Naive thymus-derived CD8-positive, alpha-beta T cell (primary cell): ENCODE measurements at places on chromosomes 2 and 18. TPM values are rescaled to one million over a fixed set of nuclear protein-coding genes. Genes with fewer than 3 reads are reported as not detected.

GRCh38 chr2:139631966-139632365, 851.8 kb upstream of the NXPH2 start:
- H3K36me3 ChIP-seq: no peaks in the 10 kb centered on the region
- H3K4me1 ChIP-seq: no peaks in the 10 kb centered on the region
- H3K4me3 ChIP-seq: no peak overlapping the region
- H3K27ac ChIP-seq: no peak overlapping the region

The TUBA3D gene
- polyA plus RNA-seq: not detected

- no peak overlapping the region for H3K4me3 ChIP-seq
- no peaks in the 10 kb centered on the region for H3K4me1 ChIP-seq
- no peak overlapping the region for H3K27ac ChIP-seq
- H3K27me3 ChIP-seq: no peaks in the 10 kb centered on the region
- DNase-seq: no peak
These were observed 93.5 kb downstream of the NAB1 start for GRCh38 chr2:190742431-190742830.

GRCh38 chr2:73008766-73009135, 62.8 kb downstream of the SFXN5 start:
- H3K4me3 ChIP-seq: no peak overlapping the region
- H3K4me1 ChIP-seq: no peaks in the 10 kb centered on the region
- DNase-seq: no peak
- no peak overlapping the region for H3K27ac ChIP-seq
- peaks cover 21% of the 10 kb centered on the region for H3K36me3 ChIP-seq

DNA sequence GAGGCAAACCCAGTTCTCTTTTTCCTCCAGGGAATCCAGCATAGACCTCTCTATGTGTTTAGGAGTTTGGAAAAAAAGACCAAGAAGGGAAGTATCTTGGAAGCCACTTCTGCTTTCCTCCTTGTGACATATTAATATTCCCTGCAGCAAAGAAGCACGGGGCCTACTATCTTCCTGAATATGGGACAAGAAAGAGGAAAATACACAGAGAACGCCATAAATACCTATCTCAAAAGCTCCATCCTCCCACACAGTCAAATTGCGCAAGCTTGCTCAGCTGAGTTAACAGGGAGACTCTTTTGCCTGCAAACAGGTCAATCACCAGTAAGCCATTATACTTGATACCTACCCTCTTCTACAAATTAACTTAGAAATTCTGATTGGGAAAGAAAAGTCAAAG, 16.7 kb upstream of the RAPH1 start:
- H3K27ac ChIP-seq: no peak overlapping the region
- no peaks in the 10 kb centered on the region for H3K36me3 ChIP-seq
- H3K4me3 ChIP-seq: no peak overlapping the region
- DNase-seq: no peak
- H3K27me3 ChIP-seq: no peaks in the 10 kb centered on the region

- no peak for DNase-seq
- H3K27ac ChIP-seq: no peak overlapping the region
- peaks cover 12% of the 10 kb centered on the region for H3K36me3 ChIP-seq
- H3K4me1 ChIP-seq: no peaks in the 10 kb centered on the region
- H3K27me3 ChIP-seq: no peaks in the 10 kb centered on the region
- H3K4me3 ChIP-seq: no peak overlapping the region
These were observed 502.1 kb downstream of the PARD3B start for GRCh38 chr2:205047273-205047839.

- H3K4me3 ChIP-seq: no peak overlapping the region
- H3K36me3 ChIP-seq: no peaks in the 10 kb centered on the region
- no peak for DNase-seq
- no peak overlapping the region for H3K27ac ChIP-seq
These were observed 20.2 kb downstream of the CRACDL start for GRCh38 chr2:98915751-98916358.

The LRATD1 gene
- polyA plus RNA-seq: not detected

The TRMT61B gene
- polyA plus RNA-seq: 19.5 TPM

GRCh38 chr2:107633580-107634147, 193.0 kb upstream of the RGPD4 start:
- peaks cover 5% of the 10 kb centered on the region for H3K36me3 ChIP-seq
- no peak overlapping the region for H3K27ac ChIP-seq
- no peak for DNase-seq
- H3K4me1 ChIP-seq: no peaks in the 10 kb centered on the region
- no peak overlapping the region for H3K4me3 ChIP-seq

GRCh38 chr18:54679318-54680149, 88.5 kb downstream of the DYNAP start:
- H3K4me1 ChIP-seq: no peaks in the 10 kb centered on the region
- no peak overlapping the region for H3K27ac ChIP-seq
- no peak overlapping the region for H3K4me3 ChIP-seq
- no peak for DNase-seq
- H3K36me3 ChIP-seq: no peaks in the 10 kb centered on the region

The GAL3ST2 gene
- polyA plus RNA-seq: not detected

The AQP12A gene
- polyA plus RNA-seq: not detected

DNA sequence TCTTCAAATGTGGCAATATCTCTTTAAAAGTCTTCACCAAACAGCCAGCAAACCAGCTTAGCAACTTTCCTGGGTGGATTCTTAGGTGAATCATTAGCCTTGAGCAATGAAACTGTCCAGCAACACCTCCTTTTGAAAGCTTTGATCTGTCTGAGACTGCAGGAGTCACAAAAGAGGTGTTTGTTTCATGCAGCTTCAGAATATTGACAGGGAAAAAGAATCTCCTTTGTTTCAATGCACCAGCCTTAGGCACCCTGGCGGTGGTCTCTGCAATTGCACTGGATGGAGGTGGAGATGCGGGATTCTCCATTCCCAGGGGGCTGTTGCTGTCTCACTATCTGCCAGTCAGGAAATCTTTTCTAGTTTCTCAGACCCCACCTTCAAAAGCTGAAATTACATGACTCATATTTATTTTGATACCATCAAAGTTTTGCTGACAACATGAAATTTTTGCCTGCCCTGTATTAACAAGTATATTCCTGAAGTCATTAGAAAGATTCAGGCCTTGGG, 76.0 kb upstream of the DSG1 start:
- no peaks in the 10 kb centered on the region for H3K27me3 ChIP-seq
- peaks cover 2% of the 10 kb centered on the region for H3K4me1 ChIP-seq
- no peak for DNase-seq
- H3K27ac ChIP-seq: no peak overlapping the region
- H3K4me3 ChIP-seq: no peak overlapping the region
- no peaks in the 10 kb centered on the region for H3K36me3 ChIP-seq
